RKO (cell line): ENCODE measurements at places on chromosomes 7 and 10.

DNA sequence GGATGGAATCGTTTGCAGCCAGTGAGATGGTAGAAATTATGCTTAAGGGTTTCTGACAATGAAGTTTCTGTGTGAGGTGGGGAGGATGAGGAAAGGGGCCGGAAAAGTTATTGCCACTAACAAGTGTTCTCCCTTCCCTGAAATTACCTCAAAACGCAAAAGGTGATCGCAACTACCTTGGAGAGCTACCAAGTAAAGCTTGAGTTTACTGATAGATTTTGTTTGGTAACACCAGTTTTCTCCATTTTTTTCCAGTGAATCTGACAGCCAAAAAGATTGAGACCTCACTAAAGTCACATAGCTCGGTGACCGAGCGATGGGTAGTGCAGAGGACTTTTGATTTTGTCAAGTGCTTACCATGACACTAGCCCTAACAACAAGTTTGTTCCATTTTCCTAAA lies 1.6 kb downstream of the SUV39H2 start:
- DNase-seq: peak; percentile 42

DNA sequence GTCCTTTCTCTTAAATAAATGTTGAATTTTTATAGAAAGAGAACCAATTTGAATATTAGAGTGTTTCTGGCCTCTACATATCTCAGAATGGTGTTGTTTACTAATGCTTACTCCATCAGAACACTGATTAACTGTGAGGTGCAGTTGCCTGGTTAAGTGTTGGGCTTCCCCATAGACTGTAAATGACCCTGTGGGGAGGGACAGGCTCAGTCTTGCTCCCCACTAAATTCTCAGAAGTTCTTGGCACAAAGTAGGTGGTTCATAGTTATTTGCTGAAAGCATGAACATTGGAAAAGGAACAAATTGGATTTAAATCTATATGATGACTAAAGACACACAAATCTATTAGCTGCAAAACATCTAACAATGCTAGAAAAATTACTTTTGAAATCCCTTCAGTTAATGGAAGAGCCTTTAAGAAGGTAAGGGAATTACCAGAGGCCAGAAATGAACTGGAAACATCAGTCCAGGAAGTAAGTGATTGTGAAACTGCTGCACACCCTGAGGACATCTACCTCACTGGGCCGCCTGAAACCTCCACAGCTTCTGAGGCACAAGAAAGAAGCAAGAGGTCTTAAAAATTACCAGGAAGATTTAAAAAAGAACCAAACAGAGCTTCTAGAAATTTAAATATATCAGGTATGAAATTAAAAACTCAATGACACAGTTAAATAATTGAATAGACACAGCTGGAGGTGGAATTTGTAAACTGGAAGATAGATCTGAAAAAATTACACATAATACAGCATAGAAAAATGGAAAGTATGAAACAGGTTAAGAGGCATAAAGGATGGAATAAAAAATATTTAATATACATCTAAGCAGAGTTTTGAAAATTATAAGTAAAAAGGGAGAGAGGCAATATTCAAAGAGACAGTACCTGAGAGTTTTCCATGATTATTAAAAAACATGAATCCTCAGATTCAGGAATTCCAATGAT lies 17.8 kb upstream of the COMTD1 start:
- DNase-seq: no peak

GRCh38 chr10:84294766-84295447 lies 33.5 kb upstream of the CCSER2 start:
- no peak for DNase-seq

DNA sequence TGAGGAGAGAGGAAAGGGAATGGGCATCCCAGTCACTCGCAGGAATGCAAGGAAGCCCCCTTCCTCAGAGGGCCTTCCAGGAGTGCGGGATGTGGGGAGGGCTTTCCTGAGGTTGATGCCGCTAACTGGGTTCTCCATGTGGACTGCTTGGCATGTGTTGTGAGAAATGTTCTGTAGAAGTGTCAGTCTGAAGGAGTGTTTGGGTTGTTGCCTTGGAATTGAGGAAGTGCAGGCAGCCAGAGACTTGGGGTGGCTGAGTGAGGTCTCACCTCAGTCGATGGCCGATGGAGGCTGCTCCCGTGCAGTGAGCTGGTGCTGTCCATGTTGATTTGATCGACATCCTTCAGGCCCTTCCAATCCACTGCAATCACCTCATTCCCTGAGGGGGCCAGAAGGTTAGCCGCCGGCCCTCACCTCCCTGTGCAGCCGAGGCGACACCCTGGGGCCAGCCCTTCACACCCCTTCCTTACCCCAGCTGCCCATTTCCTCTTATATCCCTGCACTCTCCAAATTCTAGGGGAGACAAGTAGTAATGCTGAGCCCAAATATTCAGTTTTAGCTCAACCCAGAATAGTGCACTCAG lies 2.7 kb downstream of the FAM131B start:
- no peak for DNase-seq

- no peak for DNase-seq
Measured at GRCh38 chr7:127252377-127252713, 396 bp downstream of the GRM8 start.

DNA sequence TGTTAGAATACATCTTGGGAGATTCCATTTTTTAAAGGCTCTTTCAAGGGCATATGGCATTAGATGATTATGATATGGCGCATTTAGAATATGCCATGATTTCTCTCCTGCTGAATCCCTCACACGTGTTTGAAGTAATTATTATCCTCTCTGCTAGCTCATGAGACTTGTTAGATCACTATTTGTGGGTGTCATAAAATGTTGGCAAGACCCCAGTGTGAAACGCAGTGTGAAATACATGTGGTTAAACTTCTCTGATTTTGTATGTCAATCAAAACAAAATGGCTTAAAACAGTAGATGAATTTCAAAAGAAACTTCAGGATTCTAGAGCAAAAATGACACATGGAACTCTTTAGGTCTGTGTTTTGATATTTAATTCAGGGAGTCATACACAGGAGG lies 560.8 kb downstream of the AUTS2 start:
- no peak for DNase-seq

DNA sequence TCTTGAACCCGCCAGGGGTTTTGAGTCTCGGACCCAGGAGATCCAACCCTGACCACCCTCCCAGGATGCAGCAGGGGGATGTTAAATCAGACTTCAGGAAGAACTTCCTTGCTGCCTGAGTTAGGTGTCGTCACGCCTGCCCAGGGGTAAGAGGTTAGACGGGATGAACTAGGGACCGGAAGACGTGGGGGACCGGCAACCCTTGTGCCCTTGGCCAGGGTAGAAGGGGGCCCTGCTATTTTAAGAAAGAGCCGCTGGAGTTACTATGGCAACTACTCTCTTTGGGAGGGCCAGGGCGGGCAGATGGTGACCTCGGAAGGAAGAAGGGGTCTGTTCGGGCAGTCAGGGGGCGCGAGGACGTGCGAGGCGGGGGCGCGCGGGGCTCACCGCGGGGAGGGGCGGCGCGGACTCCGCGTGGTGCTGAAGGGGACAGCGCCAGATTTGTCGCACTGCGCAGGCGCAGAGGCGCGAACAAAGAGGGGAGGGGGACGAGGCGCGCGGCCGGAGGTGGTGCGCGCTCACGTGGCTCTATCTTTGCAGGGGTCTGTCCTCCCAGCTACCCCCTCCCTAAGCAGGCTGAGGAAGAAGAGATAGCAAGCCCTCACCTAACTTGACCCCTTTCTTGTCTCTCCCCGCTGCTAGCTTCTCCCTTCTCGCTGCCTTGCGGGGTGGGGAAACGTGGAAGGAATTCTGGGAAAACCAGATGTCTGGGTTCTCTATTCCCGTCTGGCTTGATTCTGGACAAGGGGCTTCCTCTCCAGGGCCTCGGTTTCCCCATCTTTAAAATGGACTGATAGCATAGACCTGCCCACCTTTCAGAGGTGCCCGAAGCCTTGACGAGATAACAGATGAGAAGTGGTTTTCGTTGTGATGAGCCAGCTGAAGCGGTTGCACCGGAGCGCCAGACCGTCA lies 940 bp upstream of the PSD start:
- DNase-seq: peak; percentile 38

DNA sequence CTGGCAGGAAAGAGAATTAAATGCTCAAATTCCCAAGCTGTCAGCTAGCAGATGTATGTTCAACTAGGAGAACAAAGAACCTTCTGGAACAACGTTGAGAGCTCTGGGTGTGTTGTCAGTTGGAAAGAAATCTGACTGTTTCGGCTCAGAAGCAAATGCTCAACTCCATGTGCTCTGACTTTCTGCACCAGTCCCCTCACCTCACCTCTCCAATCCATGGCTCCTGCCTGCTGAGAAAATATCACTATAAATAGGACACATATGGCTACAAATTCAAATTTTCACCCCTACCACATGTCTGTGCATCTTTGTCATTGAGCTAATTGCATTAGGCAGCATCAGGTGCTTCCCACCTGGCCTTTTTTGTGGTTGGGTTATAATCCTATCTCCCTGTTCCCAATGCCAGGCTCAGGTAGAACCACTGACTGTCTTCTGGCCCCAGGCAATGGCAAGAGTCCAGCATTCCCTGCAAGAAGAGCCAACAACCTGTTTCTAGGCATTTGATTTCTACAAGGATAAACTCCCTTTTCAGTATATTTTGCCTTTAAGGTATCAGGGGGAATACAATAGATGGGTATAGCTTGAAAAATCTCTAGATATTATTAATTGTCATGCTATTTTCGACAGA lies 142.6 kb upstream of the LSM8 start:
- DNase-seq: no peak

DNA sequence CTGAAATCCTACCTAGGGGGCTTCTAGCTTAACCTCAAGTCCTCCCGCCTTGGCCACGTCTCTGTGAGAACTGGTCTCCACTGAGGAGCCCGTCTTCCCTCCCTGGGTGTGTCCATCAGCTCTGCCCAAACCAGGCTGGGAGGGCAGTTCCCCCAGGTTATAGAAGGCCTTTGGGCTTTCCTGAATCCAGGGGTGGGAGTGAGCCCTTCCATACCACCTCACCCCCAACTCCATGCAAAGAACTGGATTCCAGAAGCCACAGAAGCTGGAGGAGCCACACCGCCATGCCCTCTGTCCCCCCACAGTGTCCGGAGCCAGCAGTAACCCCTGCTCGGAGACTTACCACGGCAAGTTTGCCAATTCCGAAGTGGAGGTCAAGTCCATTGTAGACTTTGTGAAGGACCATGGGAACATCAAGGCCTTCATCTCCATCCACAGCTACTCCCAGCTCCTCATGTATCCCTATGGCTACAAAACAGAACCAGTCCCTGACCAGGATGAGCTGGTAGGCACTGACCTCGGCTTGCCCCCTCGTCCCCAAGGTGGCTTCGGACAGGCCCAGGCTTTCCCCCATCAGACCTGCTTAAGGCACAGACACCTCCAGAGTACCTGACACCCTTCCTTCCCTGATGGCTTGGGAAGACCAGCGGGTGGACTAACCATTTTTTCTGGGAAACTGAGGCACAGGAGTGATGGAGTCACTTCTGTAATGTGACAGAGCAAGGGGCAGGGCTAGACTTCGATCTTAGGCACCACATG lies 4.7 kb downstream of the CPA1 start:
- no peak for DNase-seq

GRCh38 chr10:21919906-21920305 lies 83.6 kb downstream of the DNAJC1 start:
- no peak for DNase-seq

DNA sequence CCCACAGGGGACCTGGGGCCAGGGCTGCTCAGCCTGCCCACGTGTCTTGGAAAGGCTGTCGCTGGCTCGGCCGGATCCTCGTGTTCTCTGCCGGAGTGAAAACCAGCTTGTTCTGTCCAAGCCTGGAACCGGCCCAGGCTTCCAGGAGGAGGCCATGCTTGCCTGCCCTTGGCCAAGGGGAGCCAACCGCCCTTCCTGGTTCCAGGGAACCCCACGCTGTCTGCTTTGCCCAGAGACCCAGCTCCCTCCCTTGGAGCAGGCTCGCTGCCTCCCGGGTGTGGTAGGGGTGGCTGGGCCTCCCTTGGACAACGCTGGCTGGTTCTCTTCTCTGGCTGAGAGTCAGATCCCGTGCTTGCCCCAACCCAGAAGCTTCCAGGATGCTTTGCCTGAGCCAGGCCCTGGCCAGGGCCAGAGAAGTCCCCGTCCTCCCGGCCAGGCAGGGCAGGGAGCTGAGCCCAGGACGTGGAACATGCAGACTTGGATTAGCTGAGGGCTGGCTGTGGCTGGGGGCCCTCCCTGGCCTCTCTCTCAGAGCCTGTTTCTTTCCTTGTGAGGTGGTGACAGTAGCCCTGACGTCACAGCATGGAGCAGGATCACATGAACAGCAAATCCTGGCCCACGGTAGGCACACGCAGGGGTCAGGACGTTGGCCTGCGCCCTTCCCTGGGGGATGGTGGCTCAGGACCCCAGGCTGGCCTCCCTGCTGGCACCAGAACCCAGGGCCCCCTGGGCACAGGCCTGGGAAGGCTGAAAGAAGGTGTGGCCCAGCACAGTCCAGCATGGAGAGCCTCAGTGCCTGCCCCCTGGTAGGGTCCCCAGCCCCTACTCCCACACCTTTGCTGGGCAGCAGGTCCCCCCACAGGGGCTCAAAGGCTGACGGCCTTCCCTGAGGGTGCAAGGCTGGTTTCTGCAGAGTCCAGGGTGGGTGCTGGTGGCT lies 67.5 kb downstream of the PWWP2B start:
- no peak for DNase-seq

- no peak for DNase-seq
Measured at GRCh38 chr7:2490181-2490651, 14.0 kb upstream of the GRIFIN start.

GRCh38 chr7:131013716-131014115 lies 279.7 kb upstream of the KLF14 start:
- no peak for DNase-seq

GRCh38 chr7:67525588-67525987 lies 529.0 kb downstream of the TYW1 start:
- DNase-seq: no peak

GRCh38 chr7:70573071-70573661 lies 558.8 kb upstream of the GALNT17 start:
- DNase-seq: no peak

- DNase-seq: no peak
Measured at GRCh38 chr7:32142649-32143048, 72.4 kb upstream of the PDE1C start.

DNA sequence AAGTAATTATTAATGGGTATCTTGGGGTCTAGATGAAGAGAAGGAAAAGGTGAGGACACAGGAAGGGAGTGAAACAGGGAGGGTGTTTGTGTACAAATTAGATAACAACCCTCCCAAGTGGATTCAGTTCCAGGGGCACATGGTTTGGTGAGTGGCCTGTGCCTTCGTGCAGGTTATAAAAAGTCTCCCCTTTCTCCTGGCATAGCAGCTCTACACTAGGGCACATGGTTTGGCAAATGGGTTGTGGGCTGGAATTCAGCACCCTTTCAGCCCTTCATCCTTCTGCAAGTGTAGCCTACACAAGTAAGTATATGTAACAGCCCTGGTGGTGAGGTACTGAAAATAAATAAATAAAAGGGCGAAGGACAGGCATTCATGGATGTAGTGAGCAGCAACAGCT lies 359.4 kb downstream of the AUTS2 start:
- no peak for DNase-seq

GRCh38 chr10:69955211-69955805 lies 97.3 kb upstream of the MACROH2A2 start:
- no peak for DNase-seq

DNA sequence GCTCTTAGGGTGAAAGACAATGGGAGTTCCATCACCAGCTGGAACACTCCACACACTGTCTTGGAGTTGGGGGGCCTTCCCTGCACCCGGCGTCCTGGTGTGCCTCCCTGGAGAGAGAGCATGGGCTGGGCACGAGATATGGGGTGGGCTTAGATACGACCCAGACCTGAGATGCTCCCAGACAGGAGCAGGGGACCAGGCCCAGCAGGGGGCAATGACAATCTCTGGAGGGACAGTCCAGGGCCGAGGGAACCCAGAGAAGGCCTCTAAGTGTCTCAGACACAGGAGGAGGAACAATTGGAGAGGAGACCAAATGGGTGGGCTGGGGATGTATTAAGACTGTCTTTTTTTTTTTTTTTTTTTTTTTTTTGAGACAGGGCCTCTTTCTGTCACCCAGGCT lies 40.0 kb downstream of the MYL10 start:
- DNase-seq: no peak
